ENCODE measurements at places on chromosomes 3 and 15. TPM values are rescaled to one million over a fixed set of nuclear protein-coding genes. Genes with fewer than 3 reads are reported as not detected.

DNA sequence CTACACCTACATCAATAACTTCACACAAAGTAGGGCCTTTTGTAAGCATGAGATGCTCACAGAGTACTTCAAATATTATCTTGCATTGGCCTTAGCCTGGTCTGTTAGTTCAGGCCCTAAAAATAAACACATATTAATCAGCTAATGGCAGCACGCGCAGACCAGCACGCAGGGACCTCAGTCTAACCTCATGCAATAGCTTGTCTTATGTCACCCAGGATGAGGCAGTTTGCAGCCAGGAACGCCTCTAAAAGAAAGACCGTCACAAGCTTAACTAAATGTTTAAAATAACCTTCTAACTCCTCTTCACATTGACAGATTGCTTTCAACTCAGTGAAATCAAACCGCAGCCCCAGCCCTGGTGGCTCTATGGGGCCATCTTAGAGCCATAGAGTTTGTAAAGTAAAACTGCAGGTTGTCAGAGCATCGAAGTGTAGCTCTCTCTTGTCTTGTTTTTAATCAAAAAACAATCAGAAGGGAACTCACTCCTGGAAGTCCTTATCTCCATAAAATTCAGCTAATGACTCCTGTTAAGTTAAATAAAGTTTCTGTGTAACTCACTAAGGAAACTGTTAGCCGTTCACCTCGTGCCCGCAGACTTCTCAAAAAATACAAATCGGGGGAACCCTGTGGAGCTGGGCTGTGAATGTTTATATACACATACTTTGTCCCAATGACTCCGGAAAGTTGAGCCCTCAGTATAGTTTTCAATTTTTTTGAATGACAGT is 212.6 kb downstream of the CDIN1 start:
- no peak for DNase-seq
- H3K4me1 ChIP-seq, result no peaks in the 10 kb centered on the region
- peaks cover 9% of the 10 kb centered on the region for H3K36me3 ChIP-seq
- H3K27me3 ChIP-seq, result no peaks in the 10 kb centered on the region
- no peak overlapping the region for H3K27ac ChIP-seq

GRCh38 chr3:150736903-150737832 is 25.8 kb downstream of the SIAH2 start:
- peaks cover 48% of the 10 kb centered on the region for H3K4me1 ChIP-seq
- no peak for DNase-seq
- H3K27ac ChIP-seq, result peak overlapping the region; percentile 90
- peak overlapping the region; percentile 46 for H3K4me3 ChIP-seq

Gene TMEM158
- 2.5 TPM for total RNA-seq

GRCh38 chr3:143783851-143784370 is 64.4 kb downstream of the SLC9A9 start:
- H3K27ac ChIP-seq, result no peak overlapping the region
- DNase-seq, result no peak
- no peak overlapping the region for H3K4me3 ChIP-seq
- H3K36me3 ChIP-seq, result peaks cover 11% of the 10 kb centered on the region
- no peaks in the 10 kb centered on the region for H3K27me3 ChIP-seq
- H3K4me1 ChIP-seq, result peaks cover 4% of the 10 kb centered on the region

- no peaks in the 10 kb centered on the region for H3K4me1 ChIP-seq
- H3K27me3 ChIP-seq, result peaks cover 15% of the 10 kb centered on the region
- no peak overlapping the region for H3K4me3 ChIP-seq
- H3K27ac ChIP-seq, result no peak overlapping the region
These were observed 210.8 kb upstream of the ROPN1 start for GRCh38 chr3:124202754-124203153.

Gene LRRC49
- 0.38 TPM for total RNA-seq

DNA sequence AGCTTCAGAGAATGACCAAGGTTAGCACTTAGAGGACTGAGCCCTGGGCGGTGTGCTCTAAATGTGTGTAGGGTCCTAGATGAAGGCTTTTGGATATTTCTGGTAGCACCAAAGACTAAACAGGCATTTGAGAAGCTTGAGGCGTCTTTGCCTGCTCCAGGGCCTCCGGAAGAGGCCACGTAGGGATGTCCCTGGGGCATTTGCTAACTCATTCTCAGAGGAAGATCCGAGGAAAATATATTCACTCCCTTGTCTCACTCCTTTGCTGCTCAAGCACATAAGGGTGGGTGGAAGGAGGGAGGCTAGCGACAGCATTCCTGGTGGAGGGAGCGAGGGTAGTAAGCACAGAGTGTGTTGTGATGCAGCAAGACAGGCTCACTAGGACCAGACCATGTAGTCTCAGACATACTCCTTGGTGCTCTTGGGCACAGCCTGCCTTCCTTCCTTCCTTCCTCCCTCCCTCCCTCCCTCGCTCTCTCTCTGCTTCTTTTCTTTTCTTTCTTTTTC is 38.5 kb upstream of the XCR1 start:
- DNase-seq, result no peak
- H3K4me1 ChIP-seq, result peaks cover 43% of the 10 kb centered on the region
- H3K27me3 ChIP-seq, result no peaks in the 10 kb centered on the region
- H3K36me3 ChIP-seq, result peaks cover 7% of the 10 kb centered on the region
- H3K27ac ChIP-seq, result no peak overlapping the region
- H3K4me3 ChIP-seq, result no peak overlapping the region

GRCh38 chr3:197117114-197117513 is 87.5 kb upstream of the MELTF start:
- H3K27ac ChIP-seq, result no peak overlapping the region
- no peak overlapping the region for H3K4me3 ChIP-seq
- no peak for DNase-seq
- H3K27me3 ChIP-seq, result no peaks in the 10 kb centered on the region

- H3K27me3 ChIP-seq, result peaks cover 5% of the 10 kb centered on the region
- H3K4me3 ChIP-seq, result no peak overlapping the region
- peaks cover 9% of the 10 kb centered on the region for H3K36me3 ChIP-seq
- no peak overlapping the region for H3K27ac ChIP-seq
- DNase-seq, result no peak
- peaks cover 20% of the 10 kb centered on the region for H3K4me1 ChIP-seq
These were observed 45.2 kb downstream of the RGMA start for GRCh38 chr15:93043621-93044300.

DNA sequence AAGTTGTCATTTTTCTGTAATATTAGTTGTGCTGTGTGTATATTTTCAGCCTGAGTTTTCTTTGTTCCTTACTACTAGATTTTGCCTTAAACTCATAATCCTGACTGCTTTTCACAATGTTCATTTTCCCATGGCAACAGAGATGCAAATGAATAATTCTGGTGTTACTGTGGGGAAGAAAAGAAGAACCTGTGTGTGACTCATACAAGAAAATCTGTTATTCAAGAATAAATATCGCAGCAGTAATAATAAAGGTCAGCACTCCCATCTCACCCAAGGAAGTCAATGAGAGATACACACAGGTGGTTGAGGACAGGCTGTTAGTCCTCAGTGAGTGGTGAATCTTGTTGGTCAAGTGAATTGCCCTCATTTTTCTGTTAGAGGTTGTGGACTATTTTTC is 656.6 kb upstream of the NAALADL2 start:
- H3K36me3 ChIP-seq, result no peaks in the 10 kb centered on the region
- no peak for DNase-seq
- H3K27me3 ChIP-seq, result no peaks in the 10 kb centered on the region
- H3K4me1 ChIP-seq, result no peaks in the 10 kb centered on the region
- H3K27ac ChIP-seq, result no peak overlapping the region

Gene RETNLB
- not detected for total RNA-seq
